ENCODE measurements at places on chromosomes 5 and 9. TPM values are rescaled to one million over a fixed set of nuclear protein-coding genes. Genes with fewer than 3 reads are reported as not detected.

DNA sequence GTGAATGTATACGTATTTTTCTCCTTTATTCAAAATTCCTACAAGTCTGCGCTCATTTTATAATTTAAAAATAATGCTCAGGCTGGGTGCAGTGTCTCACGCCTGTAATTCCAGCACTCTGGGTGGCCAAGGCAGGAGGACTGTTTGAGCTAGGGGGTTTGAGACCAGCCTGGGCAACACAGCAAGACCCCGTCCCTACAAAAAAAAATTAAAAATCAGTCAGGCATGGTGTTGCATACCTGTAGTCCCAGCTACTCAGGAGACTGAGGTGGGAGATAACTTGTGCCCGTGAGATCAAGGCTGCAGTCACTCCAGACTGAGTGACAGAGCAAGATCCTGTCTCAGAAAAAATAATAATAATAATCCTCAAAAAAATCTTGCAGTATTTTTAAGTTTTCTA lies 7.8 kb downstream of the UIMC1 start:
- no peak for DNase-seq

DNA sequence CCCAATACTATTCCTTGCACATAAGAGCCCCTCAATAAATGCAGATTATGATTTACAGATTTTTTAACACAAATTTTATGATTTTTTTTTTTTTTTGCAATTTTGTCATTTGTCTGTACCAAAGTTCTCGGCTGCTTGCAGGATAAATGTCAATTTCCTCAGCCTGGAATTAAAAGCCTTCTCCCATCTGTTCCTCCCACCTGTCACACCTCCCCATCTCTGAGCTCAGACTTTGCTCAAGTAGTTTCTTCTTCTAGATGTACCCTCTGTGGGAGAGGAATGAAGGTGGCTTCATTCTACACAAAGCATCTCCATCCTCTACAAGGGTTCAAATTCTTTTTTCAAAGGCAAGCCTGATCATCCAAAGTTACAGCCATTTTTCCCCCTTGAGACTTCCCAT lies 153.7 kb upstream of the GRAMD2B start:
- DNase-seq: no peak

GRCh38 chr9:119802133-119802532 lies 432.9 kb upstream of the BRINP1 start:
- no peak for DNase-seq

DNA sequence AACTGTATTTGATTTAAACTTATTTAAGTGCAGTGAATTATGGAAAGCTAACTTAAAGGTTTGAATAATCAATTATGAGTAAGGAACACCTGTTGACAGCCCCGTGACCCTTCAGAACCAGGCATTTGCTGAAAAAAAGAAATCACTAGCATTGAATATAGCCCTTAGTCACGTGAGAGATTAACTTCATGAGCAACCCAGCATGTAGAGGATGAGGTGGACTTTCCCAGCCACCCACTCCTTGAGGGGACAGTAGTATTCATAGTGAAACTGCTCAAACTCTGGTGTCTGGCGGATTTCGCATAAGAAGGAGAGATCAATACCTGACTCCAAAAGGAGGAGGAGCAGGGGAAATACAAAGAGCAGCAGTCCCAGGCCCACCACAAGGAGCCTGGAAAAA lies 184.8 kb upstream of the RASEF start:
- no peak for DNase-seq

- DNase-seq: peak; percentile 96
These were observed 158.4 kb upstream of the MPDZ start for GRCh38 chr9:13437866-13438265.

GRCh38 chr5:1823381-1824034 lies 22.3 kb downstream of the NDUFS6 start:
- DNase-seq: no peak

GRCh38 chr9:27282269-27282668 lies 14.7 kb downstream of the EQTN start:
- no peak for DNase-seq

- no peak for DNase-seq
These were observed 981.2 kb downstream of the TLE4 start for GRCh38 chr9:80552931-80553330.

GRCh38 chr9:137606734-137607138 lies 1.2 kb downstream of the ARRDC1 start:
- no peak for DNase-seq

- DNase-seq: peak; percentile 9
These were observed 46.0 kb upstream of the CDKN2B start for GRCh38 chr9:22055090-22055489.

DNA sequence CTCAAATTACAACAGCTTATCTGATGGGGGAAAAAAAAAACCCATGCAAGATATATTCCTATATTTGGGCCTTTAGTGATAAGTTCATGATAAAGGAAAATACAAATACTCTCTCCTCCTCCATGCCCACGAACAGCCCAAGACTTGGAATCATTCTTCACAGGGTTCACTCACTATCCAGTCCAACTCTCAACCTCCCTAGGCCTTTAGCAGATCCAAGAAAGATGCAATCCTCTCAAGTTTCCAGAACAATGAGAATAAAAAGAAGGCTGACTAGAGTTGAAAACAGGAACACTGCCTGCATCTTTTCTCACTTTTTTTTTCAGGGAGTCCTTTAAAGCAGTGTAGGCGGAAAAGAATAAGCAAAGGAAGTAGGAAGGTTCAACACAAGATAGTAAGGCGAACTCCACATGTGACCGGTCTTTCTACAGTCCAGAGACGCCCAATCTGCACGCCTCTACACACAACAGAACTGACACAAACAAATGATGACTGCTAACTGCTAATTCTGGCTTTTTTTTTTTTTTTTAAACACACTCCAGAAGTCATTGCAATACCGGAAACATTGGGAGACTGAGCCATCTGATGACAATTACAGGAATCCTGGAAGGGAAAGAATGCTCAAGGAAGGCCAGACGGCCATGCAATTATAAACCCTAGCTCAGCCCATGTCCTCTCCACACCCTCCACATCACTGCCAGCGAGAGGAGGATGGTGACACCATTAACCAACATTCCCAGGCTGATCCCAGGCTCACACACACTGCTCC lies 75.4 kb downstream of the BNC2 start:
- peak; percentile 62 for DNase-seq

DNA sequence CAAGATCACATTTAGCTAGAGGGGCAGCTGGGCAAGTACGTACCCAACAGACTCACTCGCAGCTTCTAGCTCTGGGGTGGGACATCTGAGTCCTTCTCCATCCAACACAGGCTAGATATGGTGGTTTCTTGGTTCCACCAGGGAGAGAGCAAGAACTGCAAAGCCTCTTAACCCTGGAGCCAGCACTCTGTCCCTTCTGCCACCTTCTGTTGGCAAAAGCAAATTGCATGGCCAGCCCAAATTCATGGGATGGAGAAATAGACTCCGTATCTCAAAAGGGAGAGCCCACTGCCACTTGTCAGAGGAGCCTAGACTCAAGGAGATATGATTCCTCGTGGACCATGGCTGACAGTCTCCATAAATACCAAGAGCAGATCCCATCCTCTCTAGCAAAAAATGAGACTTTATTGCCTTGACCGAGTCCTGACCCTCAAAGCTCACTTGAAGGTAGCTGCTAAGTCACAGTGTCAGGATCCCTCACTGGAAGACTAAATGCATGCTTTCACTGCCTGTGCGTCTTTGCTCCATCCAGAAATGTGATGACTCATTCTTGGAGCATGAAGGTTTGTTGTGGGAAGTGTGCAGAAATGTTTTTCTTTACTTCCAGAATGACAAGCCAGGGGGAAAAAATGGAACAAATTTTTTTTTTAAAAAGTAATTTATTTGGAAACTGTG lies 28.8 kb upstream of the ROR2 start:
- no peak for DNase-seq

- DNase-seq: no peak
These were observed 59.9 kb downstream of the SUB1 start for GRCh38 chr5:32645246-32645645.

DNA sequence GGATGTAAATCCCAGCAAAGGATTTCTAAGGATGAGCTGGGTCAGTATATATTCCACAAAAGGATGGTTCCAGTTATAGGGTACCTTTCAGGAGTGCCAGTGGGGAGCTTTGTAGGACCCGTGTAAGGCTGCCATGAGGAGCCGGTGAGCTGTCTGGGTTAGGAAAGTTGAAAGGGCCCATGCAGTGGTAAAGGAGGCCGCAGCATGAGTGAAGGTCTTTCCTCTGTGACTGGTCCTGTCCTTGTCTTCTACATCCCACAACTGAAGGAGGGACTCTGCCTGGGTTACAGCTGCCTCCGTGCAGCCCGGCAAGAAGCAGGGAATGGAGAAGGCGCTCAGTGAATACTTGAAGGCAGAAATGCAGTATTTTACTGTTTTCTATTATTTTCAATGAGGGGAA lies 58.9 kb downstream of the HSPA4 start:
- DNase-seq: no peak

DNA sequence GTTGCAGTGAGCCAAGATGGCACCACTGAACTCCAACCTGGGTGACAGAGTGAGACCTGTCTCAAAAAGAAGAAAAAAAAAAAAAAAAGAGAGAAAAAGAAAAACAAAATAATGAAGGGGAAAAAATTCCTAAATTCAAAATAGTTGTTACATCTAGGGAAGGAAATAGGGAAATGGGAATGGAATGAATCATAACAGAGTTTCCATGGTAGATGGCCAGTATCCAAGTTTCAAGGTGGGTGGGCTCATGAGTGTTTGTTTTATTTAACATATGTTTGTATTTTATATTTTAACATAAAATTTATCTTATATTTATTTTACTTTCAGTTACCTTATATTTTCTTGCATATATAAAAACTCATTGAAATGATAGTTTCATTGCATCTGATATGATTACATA lies 215.6 kb downstream of the ARHGEF28 start:
- no peak for DNase-seq

DNA sequence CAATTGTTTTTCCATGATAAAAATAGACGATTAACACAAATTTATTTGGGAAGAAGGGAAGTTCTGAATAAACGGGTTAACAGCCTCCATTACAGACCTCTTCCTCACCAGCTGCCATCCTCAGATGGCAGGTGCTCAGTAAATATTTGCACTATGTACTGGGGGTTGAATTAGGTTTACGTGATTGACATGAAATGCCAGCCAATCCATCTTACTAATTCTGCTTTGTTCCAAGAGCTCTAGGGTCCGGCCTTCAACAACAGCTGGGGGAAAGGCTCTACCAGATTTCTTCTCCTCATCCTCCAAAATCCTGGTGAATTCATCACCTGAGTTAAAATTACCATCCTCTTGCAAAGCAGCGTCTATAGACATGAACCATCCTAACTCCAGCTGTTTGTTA lies 104.6 kb downstream of the MTX3 start:
- no peak for DNase-seq

DNA sequence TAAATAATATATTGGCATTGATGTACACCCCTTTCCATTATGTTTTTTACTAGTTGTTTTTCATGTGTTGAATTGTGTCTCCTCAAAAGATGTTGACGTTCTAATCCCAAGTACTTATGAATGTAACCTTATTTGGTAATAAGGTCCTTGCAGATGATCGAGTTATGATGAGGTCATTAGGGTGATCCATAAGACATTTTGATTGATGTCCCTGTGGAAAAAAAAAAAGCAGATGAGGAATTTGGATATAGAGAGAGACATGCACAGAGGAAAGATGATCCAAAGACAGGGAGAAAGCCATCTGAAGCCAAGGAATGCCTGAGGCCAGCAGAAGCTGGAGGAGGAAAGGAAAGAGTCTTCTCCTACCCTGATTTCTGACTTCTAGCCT lies 632.7 kb downstream of the TLR4 start:
- DNase-seq: no peak

DNA sequence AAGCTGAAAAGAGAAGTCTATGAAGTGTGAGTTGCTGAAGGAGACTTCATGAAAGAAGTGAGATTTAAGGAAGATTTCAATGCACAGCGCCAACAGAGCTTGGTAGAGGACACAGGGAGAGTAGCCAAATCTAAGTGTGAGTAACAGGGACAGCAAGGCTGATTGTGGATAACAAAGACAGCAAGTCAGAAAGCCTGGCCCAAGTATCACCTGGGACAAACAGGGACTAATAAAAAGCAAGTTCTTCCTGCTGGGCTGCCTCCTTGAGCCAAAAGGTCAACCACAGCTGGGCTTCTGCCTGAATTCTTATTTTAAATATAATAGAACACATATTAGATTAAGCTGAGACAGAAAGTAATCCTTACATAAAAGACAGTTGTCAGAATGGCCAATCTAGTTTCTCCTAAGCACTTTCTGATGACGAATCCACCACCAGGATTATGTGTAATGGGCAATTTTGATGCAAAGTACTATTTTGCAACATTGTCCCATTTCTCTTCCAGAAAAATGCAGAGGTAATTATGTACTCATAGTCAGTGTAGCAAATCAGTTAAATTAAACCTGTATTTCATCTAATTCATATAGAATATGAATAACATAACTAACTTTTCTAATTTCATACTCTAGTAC lies 73.8 kb downstream of the MAPKAP1 start:
- DNase-seq: no peak

DNA sequence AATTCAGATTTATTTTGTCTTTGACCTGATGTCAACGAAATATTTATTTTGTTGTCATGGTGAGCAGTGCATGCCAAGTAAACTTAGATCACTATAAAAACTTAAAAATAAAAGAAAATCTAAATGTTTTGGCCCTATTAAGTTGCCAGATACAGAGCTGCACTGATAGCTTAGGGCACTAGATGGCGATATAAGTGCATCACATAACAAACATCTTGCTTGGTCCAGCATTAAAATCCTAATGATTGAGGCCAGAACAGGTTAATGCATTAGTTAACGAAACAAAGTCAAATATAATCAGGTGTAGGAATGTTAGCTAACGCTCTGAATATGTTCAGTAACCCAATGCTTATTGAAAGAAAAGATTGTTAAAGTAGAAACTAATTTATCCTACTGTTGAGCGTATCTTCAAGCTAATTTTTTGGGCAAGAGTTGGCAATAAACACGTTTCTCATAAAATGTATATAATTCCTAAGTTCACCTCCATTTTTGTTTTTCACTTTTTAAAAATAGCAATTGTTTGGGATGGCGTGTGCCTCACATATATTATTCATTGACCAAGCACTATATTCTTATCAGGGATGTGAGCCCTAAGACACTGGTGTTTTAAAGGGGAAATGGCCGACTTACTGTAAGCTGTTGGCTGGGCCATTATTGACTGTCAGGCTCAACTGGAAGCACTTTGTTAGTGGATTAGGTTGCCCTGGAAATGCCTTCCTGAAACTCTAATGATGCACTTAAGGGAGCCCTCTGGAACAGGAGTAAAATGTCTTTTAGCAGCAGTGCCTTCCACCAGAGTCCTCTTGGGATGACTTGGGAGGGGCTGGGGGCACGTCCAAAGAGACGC lies 33.3 kb downstream of the KCTD16 start:
- DNase-seq: peak; percentile 48

GRCh38 chr9:78035383-78035993 lies 3.9 kb upstream of the GNAQ start:
- peak; percentile 88 for DNase-seq

GRCh38 chr5:142842994-142843905 lies 73.1 kb downstream of the ARHGAP26 start:
- DNase-seq: peak; percentile 62

Gene FAM81B
- 0.49 TPM for total RNA-seq

Gene ANKRD31
- 0.30 TPM for total RNA-seq

Gene SLC46A2
- 1.2 TPM for total RNA-seq

Gene ANKRD18B
- total RNA-seq: 1.7 TPM

Gene LRRC19
- total RNA-seq: not detected

Gene DRD1
- 0.10 TPM for total RNA-seq

Gene NTRK2
- total RNA-seq: 35.3 TPM

Gene CCNI2
- total RNA-seq: 0.30 TPM

Gene GPX3
- 31.1 TPM for total RNA-seq

Gene FOXI1
- 0.10 TPM for total RNA-seq
